ENCODE measurements at places on chromosomes 6 and 20.

GRCh38 chr20:49543071-49543857 is 24.7 kb downstream of the PTGIS start:
- DNase-seq, result no peak

- no peak for DNase-seq
Measured at GRCh38 chr20:34010405-34010931, 16.8 kb downstream of the RALY start.

GRCh38 chr6:147758303-147758702 is 249.8 kb downstream of the SAMD5 start:
- no peak for DNase-seq

DNA sequence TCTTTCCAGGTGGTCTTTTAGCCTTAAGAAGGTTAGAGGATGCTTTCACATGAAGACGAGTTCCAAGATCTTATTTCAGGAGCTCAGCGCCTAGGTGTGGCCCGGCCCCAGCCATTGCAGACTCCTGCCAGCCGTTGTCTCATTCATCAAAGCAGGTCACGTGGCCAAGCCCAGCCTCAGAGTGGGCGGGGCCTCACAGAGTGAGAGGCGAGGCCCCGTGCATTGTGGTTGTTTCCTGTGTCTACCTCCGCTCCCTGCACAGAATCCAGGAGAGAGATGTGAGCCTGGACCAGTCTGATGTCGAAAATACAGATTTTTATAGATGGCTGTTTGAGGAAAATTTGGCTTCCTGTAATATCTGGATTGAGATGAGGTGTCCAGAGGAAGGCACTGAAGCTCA is 49.2 kb upstream of the CST5 start:
- no peak for DNase-seq

DNA sequence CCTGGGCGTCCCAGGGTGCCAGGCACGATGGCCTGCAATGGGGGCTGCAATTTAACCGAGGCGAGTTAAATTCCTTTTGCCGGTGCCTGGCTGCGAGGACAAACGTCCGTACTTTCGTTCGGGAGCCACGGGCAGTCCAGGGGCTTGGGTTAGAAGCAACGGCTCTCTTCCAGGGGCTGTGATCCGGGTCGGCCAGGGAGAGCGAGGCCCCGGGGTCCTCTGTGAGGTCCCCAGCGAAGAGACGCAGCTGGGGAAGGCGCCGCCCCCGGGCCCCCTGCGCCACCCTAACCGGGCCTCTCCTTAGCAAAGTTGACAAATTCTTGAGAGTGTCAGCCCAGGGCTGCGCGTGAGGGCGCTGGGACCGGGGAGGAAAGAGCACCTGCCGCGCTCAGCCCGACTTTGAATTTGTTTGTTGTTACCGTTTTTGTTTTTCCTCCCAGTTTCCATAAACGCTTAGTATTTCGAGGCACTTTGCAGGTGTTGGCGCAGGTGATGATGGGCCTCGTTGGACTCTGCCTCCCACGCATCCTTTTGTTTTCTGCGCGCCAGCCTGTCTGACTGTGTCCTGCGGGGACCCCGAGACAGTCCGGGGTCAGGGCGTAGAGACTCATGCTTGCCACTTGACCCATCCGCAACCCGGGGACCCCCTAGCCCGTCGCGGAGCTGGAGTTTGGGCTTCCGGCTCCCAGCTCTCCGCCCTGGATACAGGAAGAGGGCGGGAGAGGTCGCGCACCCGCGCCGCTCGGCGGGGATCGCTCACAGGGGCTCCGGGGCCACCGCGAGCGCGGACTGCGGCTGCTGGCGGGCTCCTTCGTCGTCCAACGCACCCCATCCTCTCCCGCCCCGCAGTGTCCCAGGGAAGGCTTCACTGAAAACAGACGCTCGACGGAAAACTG is 5.8 kb downstream of the OLIG3 start:
- DNase-seq, result no peak

- DNase-seq, result no peak
Measured at GRCh38 chr6:140779991-140780596, 1352.6 kb upstream of the GJE1 start.

GRCh38 chr6:139829576-139829975 is 455.1 kb upstream of the CITED2 start:
- no peak for DNase-seq

DNA sequence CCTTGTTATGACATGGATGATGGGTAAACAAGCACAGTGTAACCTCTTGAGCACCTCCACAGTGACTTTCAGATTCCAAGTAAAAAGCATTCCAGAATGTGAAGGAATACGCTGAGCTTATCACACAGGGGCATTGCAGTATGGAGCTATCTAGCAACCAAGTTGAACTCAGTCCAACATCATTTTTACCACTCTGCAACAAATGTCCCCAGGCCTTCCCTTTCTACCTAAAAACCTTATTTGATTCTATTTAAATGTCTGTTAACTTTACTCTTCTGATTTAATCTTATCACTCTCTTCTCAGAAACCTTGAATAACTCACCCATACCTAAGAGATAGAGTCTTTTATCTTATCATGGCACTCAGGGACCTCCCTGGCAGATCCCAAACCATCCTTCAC is 195.8 kb upstream of the CDYL start:
- DNase-seq, result no peak

- DNase-seq, result no peak
Measured at GRCh38 chr20:57829805-57830514, 120.1 kb upstream of the PMEPA1 start.

GRCh38 chr6:115618256-115618655 is 442.4 kb downstream of the FRK start:
- DNase-seq, result no peak

GRCh38 chr6:27591699-27592480 is 119.0 kb upstream of the ZNF184 start:
- no peak for DNase-seq

DNA sequence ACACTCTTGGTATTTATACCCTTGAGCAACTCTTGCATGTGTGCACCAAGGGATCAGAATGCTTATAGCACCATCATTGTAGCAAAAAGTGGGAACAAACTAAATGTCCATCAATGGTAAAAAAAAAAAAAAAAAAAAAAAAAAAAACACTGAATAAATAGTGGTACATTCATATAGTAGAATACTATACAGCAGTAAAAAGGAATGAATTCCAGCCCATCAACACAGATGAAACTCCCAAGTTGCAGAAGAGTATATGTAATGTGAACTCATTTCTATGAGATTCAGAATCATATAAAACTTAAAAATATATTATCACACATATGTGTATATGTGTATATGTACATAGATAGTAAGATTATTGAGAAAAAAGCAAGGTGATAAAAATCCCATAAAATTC is 291.6 kb downstream of the CLIC5 start:
- no peak for DNase-seq

DNA sequence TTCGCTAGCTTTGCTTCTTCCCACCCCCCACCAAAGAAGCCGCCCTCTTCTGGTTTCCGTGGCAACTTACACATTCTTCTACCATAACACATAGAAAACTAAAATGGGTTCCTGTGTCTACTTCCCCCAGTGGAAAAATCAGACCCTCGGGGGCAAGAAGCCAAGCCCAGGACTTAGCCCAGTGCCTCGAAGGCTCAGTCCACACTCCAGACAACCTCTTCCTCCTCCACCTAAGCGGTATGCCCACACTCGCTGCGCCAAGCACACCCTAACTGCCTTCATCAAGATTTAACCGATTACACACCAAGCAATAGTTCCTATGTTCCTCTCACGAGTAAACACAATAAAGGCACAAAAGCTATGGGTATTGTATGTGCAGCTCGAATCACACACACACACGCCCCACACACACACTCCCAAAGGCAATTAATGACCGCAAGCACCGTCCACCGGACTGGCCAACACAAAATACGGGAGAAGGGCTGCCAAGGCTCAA is 537 bp downstream of the PPIL4 start:
- DNase-seq, result peak; percentile 18

GRCh38 chr6:157727629-157728182 is 95.3 kb upstream of the SNX9 start:
- DNase-seq, result no peak

DNA sequence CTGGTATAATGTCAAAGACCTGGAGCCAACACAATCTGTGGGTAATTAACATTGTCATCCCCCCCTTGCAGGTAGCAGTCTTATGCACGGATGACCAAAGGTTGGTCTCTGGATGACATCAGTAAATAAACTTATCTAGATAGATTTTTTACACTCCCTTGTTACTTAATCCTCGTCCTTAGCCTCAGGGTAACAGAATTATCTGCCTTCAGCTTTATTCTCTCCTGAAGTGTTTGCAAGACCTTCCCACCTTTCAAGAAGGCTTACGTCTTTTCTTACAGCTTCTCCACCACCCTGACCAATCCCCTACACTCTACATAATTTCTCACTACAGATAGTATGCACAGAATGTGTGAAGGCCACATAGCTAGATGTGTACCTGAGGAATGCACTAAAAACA is 434.8 kb upstream of the HTR1E start:
- DNase-seq, result no peak

DNA sequence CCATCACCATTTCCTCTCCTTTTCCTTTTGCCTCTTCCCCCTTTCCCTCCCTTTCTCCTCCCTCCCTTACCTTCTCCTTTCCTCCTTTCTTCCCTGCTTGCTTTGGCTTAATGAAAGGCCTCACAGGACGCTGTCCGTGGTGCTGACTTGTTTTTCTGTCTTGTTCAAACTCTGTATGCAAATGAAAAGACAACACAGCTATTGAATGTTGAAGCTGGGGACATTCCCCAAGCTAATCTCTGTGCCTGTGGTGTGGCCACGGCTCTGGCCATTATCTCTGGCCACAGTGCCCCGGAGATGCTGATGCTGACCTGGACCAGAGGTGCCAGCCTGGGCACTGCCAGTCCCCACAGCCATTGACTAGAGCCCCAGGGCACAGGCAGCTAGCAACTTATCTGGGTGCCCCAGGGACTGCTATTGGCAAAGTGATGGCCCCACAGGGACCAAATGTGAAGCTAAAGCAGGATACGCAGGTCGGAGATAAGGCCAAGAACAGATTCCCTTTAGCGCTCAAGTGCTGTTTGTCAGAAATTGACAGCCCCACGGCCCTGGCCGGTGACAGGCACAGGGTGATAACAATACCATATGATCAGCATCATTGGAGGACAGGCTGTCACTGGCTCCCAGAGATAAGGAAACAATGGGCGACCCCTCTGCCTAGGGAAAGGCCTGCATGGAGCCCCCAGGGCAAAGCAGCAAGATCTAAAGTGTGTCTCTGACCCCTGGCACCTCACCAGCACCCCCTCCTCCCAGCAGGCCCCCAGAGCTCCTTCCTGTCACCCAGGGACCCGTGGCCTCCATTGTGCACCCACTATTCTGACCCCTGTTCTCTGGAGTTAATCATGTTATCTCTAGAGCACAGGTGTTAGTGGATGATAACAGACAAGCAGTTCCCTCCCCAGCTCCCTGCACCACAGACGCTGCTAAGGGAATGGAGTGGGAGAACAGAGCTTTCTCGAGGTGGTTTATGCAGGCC is 31.6 kb upstream of the SLC32A1 start:
- no peak for DNase-seq

- no peak for DNase-seq
Measured at GRCh38 chr6:150705392-150705791, 105.7 kb downstream of the PLEKHG1 start.

DNA sequence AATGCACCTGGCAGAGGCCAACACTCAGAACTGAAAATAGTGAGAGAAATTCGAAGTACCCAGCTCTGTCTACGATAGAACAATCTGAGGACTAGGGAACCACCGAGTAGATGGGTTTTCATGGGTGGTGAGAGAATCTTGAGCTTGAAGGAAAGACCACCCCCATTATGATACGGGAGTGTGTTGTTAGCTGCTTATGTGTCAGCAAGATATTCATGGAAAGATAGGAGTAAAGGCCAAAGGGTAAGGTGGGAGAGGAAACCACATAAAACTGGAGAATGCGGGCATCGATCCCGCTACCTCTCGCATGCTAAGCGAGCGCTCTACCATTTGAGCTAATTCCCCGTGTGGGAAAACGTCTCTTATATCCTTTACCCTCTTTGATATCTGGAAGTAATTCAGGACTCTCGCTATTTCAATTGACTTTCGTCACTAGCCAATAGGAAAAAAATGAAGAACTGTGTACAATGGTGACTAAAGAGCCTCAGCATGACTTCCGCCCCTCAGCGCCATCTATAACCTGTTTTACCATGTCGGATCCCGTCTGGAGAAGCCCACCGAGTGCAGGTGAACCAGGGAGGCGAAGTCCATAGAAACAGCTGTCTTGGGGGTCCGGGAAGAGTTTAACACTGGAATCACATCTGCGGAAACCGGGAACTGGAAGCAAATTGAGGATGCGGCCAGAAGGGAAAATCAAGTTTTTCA is 25.0 kb upstream of the ABT1 start:
- peak; percentile 76 for DNase-seq

GRCh38 chr20:48949304-48950170 is 28.0 kb downstream of the ARFGEF2 start:
- no peak for DNase-seq

DNA sequence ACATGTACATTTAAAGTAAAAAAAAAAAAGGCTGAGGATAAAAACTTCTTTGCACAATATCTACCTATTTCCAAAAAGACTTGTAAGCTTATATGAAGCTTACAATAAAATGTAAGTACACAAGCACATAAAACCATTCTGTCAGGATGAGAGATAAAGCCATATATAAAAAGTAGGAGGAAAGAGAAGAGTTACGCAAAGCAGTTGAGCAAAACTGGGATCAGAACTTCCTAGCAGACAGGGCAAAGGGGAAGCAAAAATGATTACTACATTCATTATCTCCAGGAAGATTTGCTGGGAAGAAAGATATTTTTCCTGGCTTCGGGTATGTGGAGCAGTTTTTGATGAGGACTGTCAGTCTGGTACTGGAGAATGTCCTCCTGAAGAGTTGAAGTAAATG is 198.1 kb downstream of the MTFR2 start:
- no peak for DNase-seq

- DNase-seq, result no peak
Measured at GRCh38 chr6:41428996-41429421, 93.6 kb downstream of the NCR2 start.

DNA sequence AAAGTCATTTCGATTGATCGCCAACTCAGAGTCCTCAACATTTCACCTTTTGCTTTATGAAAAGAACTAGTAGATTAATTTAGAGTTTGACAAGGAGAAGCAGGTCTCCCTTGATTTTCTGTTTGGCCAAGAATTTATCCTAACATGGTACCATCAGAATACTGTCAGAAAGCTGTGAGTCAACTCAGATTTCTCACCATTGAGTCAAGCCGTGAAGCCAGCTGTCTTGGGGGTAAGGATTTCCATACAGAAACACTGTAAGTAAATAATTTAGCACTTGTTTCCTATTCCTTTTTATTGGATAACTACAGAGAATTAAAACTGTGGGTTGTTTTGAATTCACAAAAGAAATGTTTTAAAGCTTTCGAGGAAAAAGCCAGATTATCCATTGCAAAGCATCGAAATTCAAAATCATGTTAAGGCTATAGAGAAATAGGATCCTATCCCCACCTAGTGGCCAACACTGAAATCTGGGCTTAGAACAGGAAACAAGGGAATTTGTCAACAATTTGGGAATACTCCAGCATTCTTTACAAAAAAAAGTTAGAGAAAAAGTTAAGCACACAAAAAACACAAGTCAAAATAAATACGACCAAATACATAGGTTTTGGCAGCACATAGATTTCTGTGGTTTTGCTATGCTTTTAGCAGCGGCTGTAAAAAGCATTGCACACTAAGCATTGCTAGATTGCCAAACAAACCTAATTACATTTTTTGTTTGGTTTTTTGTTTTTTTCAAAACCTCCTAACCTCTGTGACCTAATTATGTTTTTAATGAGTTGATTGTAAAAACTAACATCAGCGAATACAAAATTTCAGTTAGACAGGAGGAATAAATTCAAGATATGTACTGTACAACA is 44.2 kb downstream of the COL11A2 start:
- no peak for DNase-seq
